Activated CD8-positive, alpha-beta memory T cell treated with anti-CD3 and anti-CD28 coated beads for 1 hour (primary cell): ENCODE measurements at places on chromosomes 5 and 9.

DNA sequence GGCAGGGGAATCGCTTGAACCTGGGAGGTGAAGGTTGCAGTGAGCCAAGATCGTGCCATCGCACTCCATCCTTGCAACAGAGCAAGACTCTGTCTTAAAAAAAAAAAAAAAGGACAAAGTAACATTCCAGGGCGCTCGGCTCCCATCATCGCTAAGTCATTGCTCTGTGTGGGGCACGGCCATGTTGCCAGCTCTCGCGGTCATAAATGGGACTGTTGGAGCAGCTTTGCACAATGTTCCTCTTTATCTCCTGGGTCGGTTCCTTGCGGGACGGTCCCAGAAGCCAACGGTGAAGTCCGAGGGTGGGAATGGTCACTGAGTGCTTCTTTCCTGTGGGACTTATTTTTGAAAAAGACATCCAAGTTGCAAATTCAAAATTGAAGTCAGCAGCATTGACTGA, 65.5 kb downstream of the HMCN2 start:
- DNase-seq: no peak

GRCh38 chr9:37992924-37993349, 76.1 kb downstream of the SHB start:
- DNase-seq: no peak

DNA sequence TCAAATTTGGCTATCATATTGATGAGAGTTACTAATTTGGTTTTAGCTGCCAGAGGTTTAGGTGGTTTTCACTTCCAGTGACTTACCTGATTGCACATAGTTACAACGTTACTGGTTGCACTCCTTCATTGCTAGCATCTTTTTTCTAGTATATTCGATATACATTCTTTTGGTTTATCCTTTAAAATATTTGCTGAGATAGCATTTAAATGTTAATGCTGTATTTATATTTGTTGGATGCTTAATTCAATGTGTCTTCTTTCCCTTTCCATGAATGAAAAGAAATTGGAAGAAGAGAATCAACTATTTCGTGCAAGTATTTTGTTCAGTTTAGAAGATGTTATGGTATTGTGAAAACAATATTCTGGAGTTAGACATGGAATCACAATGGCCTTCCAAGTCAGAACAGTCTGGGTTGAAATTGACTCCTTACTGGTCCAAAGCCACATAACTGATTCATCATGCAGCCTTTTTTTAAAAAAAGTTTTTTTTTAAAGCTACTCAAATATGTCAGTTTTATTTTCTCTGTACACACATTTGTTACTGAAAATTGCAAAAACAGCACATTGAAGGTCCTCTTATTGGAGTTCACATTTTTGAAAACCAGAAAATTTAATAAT, 2.2 kb downstream of the SPIN1 start:
- no peak for DNase-seq

- no peak for DNase-seq
Measured at GRCh38 chr9:15423231-15423985, 732 bp downstream of the SNAPC3 start.

- no peak for DNase-seq
Measured at GRCh38 chr9:79672891-79673290, 101.1 kb downstream of the TLE4 start.

- no peak for DNase-seq
Measured at GRCh38 chr5:67010684-67011409, 185.8 kb downstream of the CD180 start.

DNA sequence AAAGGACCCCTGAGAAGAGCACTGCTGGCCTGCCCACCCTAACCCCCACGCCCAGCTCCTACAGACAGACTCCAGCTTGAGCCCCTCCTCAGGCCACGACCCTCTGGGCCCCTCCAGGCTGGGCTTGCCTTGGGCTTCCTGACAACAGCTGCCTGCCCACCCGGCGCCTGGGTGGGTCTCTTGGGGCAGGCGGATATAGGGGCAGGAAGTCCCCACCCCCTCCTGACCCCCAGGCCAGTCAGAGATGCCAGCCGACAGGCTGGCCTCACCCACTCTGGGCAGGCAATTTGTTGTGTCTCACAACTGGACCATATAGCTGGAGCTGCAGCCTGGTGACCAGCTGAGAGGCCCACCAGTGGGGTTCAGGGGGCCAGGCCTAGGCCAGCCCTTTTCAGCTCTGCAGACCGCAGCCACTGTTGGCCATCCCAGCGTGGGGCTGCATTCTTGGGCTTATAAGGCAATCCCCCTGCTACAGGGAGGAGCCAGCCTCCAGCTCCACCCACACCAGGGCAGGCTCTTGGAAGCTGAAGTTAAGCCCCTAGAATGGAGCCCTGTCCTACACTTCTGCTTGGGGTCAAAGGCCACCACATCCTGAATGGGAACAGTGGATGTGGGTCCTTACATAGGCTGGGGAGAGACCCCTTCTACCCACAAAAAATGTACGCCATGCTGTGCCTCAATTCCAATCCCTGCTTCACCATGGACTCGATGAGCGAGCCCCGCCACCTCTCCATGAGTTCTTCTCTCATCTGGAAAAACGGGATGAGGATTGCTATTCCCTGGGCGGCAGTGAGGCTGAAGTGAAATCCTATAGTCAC, 2.0 kb downstream of the PDLIM7 start:
- DNase-seq: no peak

- no peak for DNase-seq
Measured at GRCh38 chr5:42718591-42718990, 38.0 kb upstream of the CCDC152 start.
